ENCODE measurements at places on chromosomes 2 and 18. TPM values are rescaled to one million over a fixed set of nuclear protein-coding genes. Genes with fewer than 3 reads are reported as not detected.

RNASEH1 gene
- 20.8 TPM for total RNA-seq

KCNJ3 gene
- 2.0 TPM for total RNA-seq

INPP5D gene
- 4.6 TPM for total RNA-seq

ZSWIM2 gene
- not detected for total RNA-seq

CENPA gene
- total RNA-seq: 0.51 TPM

ATP6V1B1 gene
- total RNA-seq: 0.43 TPM

HIBCH gene
- 22.5 TPM for total RNA-seq

PROC gene
- not detected for total RNA-seq

ZBTB7C gene
- 2.6 TPM for total RNA-seq

PLEK gene
- 4.7 TPM for total RNA-seq

EML6 gene
- 0.56 TPM for total RNA-seq

SRBD1 gene
- total RNA-seq: 6.6 TPM

HMSD gene
- total RNA-seq: 0.27 TPM

GALR1 gene
- 0.05 TPM for total RNA-seq

REG1B gene
- not detected for total RNA-seq

NCKAP5 gene
- 7.9 TPM for total RNA-seq

EVX2 gene
- not detected for total RNA-seq

GKN2 gene
- total RNA-seq: not detected

PROKR1 gene
- not detected for total RNA-seq

EML4 gene
- total RNA-seq: 4.4 TPM

DOK6 gene
- total RNA-seq: 5.2 TPM

TMBIM1 gene
- total RNA-seq: 117 TPM

PRSS56 gene
- 0.19 TPM for total RNA-seq

MYO7B gene
- total RNA-seq: 0.32 TPM

IWS1 gene
- 57.7 TPM for total RNA-seq

POTEC gene
- not detected for total RNA-seq

PLCD4 gene
- 0.62 TPM for total RNA-seq

TLX2 gene
- not detected for total RNA-seq

IL1RN gene
- 0.51 TPM for total RNA-seq

SCN2A gene
- total RNA-seq: 0.05 TPM

GKN1 gene
- total RNA-seq: not detected

AMER3 gene
- total RNA-seq: not detected

SMYD1 gene
- 468 TPM for total RNA-seq

TRABD2A gene
- 0.56 TPM for total RNA-seq

GAD1 gene
- total RNA-seq: not detected

TRAK2 gene
- total RNA-seq: 163 TPM

STARD7 gene
- 179 TPM for total RNA-seq

CROCC2 gene
- total RNA-seq: not detected

HOXD12 gene
- total RNA-seq: not detected

KIAA2012 gene
- not detected for total RNA-seq

NOL4 gene
- total RNA-seq: not detected

MEX3C gene
- 16.4 TPM for total RNA-seq

GTF3C2 gene
- total RNA-seq: 14.6 TPM

MLPH gene
- total RNA-seq: 80.9 TPM

MALL gene
- total RNA-seq: 9.9 TPM

SERPINB3 gene
- not detected for total RNA-seq

CCBE1 gene
- 3.9 TPM for total RNA-seq

LAMA1 gene
- total RNA-seq: 0.05 TPM

DSG1 gene
- 0.89 TPM for total RNA-seq

HOXD11 gene
- total RNA-seq: not detected

TWIST2 gene
- total RNA-seq: 1.9 TPM

Data from Right ventricle myocardium superior (tissue), 1 donor.